NCI-H146 (cell line): ENCODE measurements at places on chromosomes 16 and 17.

DNA sequence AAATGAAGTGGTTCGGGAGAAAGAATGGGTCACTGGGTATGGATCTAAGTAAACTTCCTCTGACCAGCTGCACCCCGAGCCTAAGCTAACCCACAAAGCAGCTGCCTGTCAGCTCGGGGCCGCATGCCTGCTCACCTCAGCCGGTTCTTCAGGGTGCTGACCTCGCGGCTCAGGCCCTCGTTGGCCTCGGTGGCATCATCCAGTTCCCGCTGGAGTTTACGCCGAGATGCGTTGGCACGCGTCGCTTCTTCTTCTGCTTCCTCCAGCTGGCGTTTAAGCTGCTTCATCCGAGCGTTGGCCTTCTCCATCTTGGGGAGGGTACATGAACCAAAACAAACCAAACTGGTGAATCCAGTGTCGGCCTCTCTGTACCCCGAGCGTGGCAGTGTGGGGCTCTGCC is 41.1 kb downstream of the NDEL1 start:
- no peak for DNase-seq

DNA sequence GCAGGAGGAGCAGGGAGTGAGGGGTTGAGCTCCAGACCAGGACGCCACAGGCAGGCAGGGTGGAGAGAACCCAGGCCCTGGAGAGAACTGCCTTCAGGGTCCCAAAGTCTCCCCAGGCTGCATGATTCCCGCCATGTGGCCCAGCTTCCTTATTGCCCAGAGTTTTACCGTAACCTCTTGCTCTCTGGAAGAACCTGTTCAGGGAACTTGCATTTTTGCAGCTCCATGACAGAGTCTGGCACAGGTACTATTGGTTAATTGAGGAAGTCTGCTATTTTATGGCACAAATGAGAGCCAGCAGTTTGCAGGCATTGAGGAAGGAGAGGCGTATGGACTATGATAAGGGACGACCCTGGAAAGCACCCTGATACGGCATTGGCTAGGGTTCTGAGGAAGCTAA is 11.6 kb upstream of the NOS2 start:
- no peak for DNase-seq

- DNase-seq: no peak
Observed at GRCh38 chr16:4746215-4746614, 11.9 kb downstream of the DNAAF8 start.

DNA sequence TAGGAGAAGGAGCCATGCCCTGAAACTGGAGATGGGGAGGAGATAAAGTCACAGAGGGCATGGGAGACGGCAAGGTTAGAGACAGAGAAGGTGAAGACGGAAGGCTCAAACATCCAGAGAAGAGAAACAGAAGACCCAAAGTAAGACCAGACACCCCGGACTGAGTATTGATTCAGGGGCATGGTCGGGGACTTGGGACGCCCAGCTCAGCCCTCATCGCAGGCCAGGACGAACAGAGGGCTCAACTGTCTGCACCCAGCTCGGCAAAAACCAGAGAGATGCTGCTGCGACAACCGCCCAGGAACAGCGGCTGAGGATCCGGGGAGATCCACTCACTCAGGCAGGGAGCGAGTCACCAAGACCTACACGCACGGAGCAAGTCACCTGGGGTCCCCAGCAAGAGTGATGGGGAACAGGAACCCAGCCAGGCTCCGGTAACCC is 999 bp downstream of the XYLT1 start:
- no peak for DNase-seq

DNA sequence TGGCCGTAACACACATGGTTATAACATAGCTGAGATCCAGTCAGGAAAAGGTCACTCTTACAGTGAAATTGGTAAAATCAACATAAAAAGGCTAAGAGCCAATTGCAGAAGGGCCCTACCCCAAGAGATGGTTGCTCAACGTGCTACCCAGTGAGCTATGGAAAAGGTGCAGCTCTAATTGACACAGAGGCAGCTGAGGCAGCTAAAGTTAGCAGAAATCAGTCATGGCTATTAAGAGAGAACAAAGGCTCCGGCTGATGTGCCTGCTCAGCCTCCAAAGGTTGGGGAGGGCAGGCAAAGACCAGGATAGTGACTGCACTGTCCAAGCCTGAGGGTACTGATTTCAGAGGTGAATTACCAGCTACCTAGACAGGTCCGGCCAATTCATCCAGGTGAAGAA is 76.5 kb upstream of the ATP2A3 start:
- DNase-seq: peak; percentile 54

DNA sequence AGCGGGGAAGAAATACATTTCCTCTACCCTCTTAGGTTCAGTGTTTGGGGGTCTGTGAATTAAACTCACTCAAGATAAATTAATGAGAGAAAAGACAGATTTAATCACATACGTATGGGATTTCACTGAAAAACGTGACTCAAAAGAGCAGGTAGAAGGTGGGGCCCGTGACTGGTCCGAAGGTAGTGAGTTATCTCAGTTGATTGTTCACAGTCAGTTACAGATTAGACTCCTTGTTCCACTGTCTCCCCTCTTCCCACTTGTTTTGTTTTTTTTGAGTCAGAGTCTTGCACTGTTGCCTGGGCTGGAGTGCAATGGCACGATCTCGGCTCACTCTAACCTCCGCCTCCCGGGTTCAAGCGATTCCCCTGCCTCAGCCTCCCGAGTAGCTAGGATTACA is 301.2 kb downstream of the SEC14L1 start:
- DNase-seq: no peak

- DNase-seq: no peak
Observed at GRCh38 chr16:21233521-21234150, at the start of gene ANKS4B. Gene ANKS4B, plus strand, starts transcription at chr16:21233699. Its CDS starts 39 bp downstream, at chr16:21233738.

GRCh38 chr16:55839115-55839514 is 6.2 kb upstream of the CES1 start:
- no peak for DNase-seq

- no peak for DNase-seq
Observed at GRCh38 chr17:65956814-65957213, 235.1 kb downstream of the CEP112 start.

- no peak for DNase-seq
Observed at GRCh38 chr17:35160354-35161201, 13.0 kb downstream of the UNC45B start.

DNA sequence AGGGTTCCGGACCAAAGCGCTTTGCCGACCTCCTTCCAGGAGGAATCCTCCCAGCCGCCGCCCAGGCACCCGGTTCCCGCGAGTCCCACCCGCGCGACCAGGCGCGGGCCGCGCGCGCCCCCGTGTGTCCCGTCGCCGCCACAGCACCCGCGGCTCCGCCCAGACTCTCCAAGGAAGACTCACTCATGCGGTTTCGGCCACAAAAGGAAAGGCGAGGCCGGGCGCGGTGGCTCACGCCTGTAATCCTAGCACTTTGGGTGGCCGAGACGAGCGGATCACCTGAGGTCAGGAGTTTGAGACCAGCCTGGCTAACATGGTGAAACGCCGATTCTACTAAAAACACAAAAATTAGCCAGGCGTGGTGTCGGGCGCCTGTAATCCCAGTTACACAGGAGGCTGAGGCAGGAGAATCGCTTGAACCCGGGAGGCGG is 3.5 kb upstream of the PKMYT1 start:
- peak; percentile 81 for DNase-seq

DNA sequence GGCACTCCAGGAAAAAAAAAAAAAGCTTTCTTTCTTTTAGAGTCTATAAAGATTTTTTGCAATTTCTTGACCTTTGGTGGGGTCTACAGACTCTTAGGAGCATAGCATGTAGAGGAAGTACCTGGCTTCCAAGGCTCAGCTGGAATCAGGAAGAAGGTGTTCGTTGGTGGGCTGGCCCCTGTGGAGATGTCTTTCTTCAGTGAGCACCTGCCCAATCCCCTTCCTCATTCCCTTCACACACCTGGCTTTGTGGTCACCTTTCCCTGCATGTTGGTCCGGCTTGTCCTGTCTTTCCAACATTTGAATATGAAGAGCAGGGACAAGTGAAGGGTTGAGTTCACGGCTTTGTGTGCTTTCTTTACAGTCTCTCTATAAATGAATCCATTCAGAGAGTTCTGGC is 352.4 kb downstream of the HAPSTR1 start:
- DNase-seq: no peak

- DNase-seq: no peak
Observed at GRCh38 chr16:4754865-4755264, 12.1 kb downstream of the ZNF500 start.

GRCh38 chr16:65961476-65962143 is 404.9 kb upstream of the CDH5 start:
- no peak for DNase-seq

- no peak for DNase-seq
Observed at GRCh38 chr16:62392698-62393097, 356.5 kb upstream of the CDH8 start.

DNA sequence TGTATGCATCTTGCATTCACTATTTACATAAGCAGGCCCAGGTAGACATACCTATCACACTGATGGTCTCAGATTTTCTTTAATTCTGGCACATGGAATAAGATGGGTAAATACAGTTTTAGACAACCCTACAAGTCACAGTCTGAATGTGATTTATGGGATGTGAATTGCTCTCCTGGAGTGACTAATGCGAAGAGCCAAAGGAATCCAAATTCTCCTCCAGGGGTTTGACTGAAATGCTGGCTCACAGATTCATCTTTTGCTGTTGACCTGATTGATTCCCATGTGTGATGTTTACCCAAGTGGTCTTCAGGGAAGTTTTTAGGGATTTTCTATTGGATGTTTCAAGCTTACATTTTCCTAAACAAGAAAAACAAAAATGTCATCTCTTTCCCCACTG is 277.9 kb upstream of the MON1B start:
- peak; percentile 17 for DNase-seq

DNA sequence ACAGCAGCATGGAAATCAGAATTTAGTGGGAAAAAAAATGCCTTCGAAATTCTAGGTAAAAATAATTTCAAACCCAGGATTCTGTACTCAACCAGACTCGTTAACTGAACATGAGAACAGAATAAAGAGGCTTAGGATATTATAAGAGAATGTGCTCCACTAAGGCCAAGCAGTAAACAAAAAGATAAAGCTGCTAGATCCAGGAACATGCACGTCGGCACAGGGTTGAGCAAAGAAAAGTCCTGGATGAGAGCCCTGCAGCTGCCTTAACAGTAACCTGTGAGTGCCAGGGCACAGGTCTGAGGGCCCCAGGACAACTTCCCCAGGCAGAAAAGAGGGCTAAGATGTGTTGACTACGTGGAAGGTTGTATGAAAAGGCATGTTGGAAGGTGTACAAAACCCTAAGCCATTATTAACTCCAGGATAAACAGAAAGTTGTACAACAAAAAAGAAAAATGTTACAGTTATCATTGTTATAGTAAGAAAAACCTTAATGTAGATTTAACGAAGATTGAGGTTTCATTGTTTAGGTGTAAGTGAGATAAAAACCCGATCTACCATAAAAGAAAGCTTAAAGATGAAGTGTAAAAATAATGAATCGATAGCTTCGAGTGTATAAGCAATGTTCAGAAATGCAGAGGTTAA is 42.3 kb upstream of the RBFOX3 start:
- DNase-seq: no peak

DNA sequence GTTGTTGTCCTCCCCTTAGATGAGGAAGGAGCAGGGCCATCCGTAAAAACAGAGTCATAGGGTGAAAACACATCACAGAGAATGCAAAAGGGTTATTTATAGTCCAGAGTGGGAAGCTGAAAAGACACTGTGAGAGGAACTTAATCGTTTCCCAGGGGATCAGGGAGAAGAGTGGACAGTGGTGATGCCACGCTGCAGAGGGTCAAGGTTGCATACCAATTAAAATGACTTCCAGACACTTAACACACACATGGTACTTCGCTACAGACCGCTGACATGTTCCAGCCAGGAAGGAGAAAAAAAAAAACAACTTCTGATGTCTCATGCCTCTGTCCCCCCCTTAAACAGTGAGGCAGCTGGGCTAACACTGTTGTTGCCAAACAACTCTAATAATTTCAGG is 713.8 kb upstream of the RBFOX1 start:
- DNase-seq: no peak

GRCh38 chr16:15466886-15467781 is 32.7 kb downstream of the BMERB1 start:
- DNase-seq: peak; percentile 11

- DNase-seq: no peak
Observed at GRCh38 chr16:84924331-84925091, 86.8 kb downstream of the ZDHHC7 start.

- DNase-seq: peak; percentile 40
Observed at GRCh38 chr16:72723781-72724180, 324.1 kb downstream of the ZFHX3 start.
